ENCODE measurements at places on chromosomes 5 and 9.
A peak's percentile ranks its signal among the peaks of the same experiment; 100 is the strongest.

DNA sequence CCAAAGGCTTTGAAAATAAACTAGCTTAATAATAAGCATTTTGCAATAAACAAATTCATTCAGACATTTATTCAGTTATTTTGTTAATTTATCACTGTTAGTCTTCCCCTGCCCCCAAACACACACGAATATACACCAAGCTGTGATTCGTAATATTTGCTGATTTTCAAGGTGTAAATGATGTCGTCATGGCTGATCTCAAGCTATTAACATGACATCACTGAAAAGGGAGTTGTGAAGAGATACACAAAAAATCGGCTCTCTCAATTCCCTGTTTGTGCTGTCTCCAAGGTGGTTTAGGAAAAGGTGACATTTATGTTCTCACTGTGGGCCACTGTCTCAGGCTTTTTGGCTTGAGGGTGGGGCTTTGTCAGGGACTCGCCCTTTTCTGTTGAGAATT lies 413.3 kb downstream of the CDH9 start:
- DNase-seq = no peak

DNA sequence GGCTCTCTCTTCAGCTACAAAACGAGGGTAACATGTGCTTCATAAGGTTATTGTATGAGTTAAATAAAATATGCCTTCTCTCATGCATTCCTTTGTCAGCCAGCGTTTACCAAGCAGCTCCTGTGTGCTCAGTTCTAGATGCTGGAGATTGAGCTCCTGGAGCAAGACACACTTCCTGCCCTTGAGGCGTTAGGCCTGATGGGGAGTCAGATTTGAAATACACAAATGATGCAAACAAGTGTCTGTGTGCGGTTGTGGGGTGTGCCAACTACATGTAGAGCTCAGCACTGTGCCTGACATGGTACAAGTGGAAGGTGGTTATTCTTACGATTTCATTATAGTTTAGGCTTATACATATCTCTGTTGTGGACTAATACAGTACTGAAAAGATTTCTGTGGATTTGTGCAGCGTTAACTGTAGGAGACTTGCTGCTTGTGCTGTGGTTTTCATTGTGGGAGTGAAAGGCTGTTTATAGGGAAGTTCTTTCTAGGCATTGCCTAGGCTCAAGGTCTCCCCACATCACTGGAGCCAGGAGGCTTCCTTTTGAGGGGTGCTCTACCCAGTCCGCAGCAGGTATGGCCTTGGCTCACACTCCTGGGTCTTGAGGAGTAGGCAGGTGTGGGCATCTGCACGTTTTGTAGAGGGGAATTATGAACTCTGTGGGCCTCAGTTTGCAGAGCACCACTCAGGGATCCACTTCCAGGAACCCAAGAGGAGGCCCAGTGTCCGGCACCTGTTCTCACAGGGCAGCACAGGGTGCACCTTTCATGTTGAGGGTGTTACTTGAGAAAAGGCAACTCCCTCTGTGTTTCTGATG lies 39.8 kb upstream of the ANGPTL2 start:
- no peak for DNase-seq

- DNase-seq = no peak
Observed at GRCh38 chr9:89527084-89527483, 29.2 kb upstream of the SEMA4D start.

GRCh38 chr9:137811283-137811870 lies 66.2 kb upstream of the CACNA1B start:
- no peak for DNase-seq

GRCh38 chr9:1658661-1659362 lies 356.3 kb upstream of the SMARCA2 start:
- DNase-seq = no peak

GRCh38 chr5:6594066-6594465 lies 38.8 kb downstream of the NSUN2 start:
- no peak for DNase-seq

DNA sequence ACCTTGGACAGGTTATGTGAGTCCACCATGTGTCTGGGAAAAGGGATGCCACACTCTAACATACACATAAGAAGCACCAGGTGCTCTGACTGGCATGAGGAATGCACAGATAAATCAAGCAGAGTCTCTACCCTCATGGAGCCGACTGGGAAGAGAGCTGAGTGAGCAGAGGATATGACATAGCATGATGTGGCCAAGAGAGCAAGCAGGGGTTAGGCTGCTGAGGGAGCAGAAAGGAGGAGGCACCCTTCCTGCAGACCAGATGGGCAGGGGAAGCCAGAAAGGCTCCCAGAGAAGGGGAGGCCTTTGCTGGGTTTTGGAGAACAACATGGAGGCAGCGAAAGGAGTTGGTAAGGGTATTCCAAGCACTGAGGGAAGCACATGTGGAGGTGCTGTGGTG lies 223.1 kb downstream of the GNA14 start:
- DNase-seq = no peak

- DNase-seq = no peak
Observed at GRCh38 chr9:127712371-127712770, 3.1 kb downstream of the PTRH1 start.

GRCh38 chr9:34611251-34611810 lies 566 bp downstream of the RPP25L start:
- no peak for DNase-seq

- DNase-seq = no peak
Observed at GRCh38 chr5:170319301-170319700, 21.7 kb upstream of the LCP2 start.

GRCh38 chr5:20469792-20470191 lies 481.8 kb upstream of the CDH18 start:
- DNase-seq = no peak

- DNase-seq = peak; percentile 30
Observed at GRCh38 chr5:148828511-148829247, 2.3 kb downstream of the ADRB2 start.

DNA sequence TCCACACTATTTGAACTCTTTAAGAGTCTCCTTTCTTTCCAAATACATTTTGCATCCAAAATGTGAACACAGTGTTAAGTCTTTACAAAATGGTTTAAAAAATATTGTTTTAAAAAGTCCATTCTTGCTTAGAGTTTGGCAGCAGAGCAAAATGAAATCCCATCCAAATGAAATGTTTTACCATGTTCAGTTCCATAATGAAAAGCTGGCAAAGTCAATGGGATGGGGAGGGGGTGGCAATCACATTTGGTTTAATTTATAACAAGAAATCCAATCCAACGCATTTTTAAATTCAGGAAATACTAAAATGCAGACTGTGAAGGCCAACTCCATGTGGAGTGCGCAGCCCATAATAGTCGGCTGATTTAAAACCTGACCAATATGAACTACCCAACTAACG lies 39.4 kb downstream of the MRPL36 start:
- no peak for DNase-seq

GRCh38 chr9:87675906-87676515 lies 49.9 kb upstream of the CTSL start:
- DNase-seq = no peak

DNA sequence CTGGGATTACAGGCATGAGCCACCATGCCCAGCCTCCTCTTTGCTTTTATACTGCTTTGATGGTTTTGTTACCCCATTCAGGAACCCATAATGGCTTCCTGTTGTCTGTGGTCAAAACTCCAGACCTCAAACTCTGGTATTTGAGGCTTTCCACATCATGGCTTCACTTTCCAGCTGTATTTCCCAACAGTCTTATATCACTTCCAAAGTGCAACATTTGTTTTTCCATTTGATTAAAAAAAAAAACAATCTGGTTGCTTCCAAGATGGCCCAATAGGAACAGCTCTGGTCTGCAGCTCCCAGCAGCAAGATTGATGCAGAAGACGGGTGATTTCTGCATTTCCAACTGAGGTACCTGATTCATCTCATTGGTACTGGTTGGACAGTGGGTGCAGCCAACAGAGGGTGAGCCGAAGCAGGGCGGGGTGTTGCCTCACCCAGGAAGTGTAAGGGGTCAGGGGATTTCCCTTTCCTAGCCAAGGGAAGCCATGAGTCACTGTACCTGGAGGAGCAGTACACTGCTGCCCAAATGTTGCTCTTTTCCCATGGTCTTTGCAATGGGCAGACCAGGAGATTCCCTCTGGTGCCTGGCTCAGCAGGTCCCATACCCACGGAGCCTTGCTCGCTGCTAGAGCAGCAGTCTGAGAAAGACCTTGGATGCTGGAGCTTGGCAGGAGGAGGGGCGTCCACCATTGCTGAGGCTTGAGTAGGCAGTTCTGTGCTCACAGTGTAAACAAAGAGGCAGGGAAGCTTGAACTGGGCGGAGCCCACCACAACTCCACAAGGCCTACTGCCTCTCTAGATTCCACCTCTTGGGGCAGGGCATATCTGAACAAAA lies 458.4 kb downstream of the KDM4C start:
- peak; percentile 14 for DNase-seq

DNA sequence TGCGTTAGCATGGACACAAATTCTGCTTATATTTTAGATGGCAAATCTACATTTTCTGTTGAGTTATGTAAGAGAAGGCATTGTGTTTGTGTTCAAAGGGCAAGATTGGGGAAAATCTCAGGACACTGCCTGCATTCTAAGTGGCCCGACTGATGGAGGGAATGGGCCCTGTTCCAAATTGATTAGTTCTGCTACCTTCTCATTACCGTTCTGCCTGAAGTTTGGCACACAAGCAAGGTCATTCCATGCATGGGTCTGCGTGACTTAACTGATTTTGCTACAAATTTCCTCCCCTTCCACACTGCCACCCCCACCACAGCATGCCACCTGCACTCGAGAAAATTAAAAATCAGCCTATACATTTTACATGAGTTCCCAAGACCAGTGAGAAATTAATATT lies 409.9 kb downstream of the BRINP1 start:
- DNase-seq = no peak

DNA sequence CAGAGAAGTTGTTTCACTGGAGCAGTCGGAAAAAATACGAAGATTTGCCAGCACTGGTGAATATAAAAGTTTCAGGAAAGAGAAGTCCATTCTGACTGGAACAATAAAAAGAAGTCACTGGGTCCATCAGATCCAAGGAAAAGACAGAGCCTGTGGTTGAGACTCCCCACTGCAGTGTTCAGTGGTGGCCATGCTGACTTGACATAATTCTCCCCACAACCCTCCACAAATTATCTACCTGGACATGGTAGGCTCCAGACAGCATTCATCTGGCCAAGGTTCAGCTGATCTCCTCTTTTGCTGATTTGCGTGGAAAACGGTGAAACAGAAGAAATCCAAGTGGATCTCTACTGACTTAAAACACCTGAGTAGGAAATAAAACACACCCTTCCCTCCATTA lies 8.0 kb downstream of the THBS4 start:
- DNase-seq = no peak

DNA sequence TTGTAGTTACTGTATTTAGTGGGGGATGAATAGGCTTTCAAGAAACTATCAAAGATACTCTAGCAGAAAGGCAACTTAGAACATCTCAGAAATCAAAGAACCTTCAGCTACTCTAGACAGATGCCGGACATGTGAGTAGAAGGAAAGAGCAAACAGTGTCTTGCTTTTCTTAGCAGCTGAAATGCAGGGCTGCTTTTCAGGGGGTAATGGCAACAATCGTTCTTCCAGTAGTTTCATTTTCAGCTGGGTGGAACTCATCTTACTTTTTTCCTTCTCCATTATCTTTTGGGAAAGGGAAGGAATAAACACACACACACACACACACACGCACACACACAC lies 281.6 kb downstream of the CRB2 start:
- no peak for DNase-seq

DNA sequence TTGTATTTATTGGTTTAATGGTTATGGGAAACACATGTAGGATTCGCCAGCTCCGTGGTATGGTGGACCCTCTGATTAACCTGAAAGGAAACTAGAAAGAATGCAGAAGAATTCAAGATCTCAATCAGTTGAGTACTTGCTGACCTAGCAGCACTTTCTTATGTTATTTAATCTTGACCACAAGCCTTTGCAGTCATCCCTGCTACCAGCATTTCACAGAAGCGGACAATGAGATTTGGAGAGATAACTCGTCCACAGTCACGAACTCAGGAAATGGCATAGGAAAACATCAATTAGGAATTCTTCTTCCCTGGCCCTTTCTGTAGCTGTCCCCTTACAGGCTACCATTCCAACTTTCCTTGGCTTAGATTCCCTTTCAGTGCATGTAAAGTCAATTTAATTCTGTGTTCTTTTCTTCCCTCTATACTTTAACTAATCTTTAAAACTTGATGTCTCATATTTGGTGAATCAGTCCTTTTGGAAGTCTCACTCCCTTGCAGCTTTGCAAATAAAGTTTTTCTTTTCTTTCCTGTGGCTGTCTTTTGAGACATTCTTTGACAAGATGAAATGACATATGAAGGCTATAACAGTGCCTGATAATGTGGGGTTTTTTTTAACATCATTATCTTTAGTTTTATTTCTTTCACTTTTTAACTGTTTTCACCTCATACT lies 1.3 kb upstream of the SLC44A1 start:
- no peak for DNase-seq

DNA sequence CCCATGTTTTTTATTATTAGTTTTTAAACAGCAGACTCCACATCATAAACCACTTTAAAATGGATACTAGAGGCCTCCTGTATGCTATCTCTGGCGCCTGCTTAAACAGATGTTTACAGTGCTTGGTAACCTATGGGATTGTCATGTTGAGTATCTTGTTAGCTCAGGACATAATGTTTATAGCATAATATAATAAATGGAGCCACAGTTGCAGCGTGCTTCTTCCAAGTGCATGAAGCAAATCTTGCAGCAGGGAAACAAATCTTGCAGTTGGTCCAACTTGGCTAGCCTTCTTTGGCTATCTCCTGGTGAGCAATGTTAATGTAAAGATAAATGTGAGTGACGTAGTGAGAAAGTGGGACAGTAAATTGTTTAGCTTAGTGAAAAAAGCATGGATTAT lies 2.8 kb downstream of the GHR start:
- no peak for DNase-seq

- DNase-seq = no peak
Observed at GRCh38 chr5:132219981-132220380, 7.7 kb downstream of the P4HA2 start.

DNA sequence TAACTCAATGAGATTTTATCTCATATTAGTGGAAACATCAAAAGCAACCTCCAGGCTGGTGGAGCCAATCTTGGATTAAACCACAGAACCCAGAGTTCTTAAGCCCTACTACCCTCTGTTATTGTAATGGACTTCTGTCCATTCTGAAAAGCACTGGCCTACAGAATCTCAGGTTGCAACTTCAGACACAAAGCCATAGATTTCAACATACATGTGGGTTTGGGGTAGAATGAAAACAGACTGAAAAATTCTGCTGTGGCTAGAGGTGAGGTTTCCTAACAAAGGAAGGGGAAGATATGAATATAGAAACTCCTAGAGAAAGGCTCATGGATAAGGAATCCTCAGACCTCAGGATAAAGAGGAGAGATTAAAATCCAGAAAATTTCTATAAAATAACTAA lies 569.8 kb upstream of the RIOK2 start:
- DNase-seq = no peak

GRCh38 chr5:131524431-131524830 lies 110.6 kb downstream of the RAPGEF6 start:
- DNase-seq = no peak

All from CD4-positive, alpha-beta T cell treated with Interleukin-12 subunit alpha and Interleukin-12 subunit beta, for 1 hour (primary cell).